Fibroblast of the aortic adventitia (primary cell): ENCODE measurements at places on chromosomes 13 and 19.

GRCh38 chr19:4639531-4640246, 373 bp downstream of the TNFAIP8L1 start:
- no peak for DNase-seq

DNA sequence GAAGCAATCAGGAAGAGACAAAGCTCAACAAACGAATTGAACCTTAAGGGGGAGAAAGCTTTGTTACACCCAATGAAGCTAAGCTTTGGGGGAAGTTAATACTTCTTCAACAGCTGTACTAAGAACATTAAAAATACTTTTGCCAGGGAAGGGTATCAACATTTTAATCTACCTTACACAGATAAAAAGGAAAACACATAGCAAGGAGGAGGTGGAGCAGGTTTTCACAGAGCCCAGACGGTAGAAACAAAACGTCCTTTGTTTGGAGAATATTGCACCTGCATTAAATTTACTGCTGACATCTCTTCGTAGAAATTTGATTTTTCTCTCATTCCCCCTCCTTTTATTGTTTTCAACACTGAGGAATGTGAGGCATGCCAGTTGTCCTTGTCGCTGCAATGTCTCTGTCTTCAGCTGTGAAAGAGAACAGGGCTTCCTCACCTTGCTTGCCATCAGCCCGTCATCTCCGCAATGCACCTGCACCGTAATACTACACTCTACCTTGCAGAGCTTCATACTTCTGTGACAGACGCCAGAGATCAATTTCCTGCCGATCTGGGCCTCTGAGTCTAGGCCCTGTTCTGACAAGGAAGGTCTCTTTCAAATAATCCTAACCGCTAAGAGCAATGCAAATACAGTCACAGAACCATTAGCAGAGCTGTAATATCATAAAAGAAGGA, 270.8 kb downstream of the SPRY2 start:
- DNase-seq: no peak

GRCh38 chr13:31209172-31209840, 9.5 kb downstream of the B3GLCT start:
- DNase-seq: peak; percentile 51

GRCh38 chr13:80408270-80408669, 67.3 kb upstream of the SPRY2 start:
- DNase-seq: no peak

GRCh38 chr19:33621065-33621785, 528 bp upstream of the CHST8 start:
- DNase-seq: no peak

DNA sequence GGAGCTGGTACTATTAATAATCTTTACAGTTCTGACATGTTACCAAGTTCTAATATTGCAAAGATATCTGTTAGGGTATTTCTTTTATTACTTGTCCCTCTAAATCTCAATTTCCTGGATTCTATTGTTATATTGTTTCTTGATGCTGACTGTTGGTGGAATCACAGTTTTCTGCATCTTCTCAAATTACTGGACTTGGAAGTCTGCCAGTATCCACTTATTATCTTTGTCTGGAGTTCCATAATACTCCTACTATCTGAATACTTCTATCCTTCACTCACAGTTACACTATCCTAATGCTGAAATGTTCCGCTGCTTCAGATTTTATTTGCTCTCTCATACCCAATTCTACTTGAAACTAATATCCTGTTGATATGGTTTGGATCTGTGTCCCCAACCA, 1985.7 kb upstream of the PRR20A start:
- DNase-seq: no peak

GRCh38 chr13:77820431-77821149, 98.0 kb downstream of the EDNRB start:
- no peak for DNase-seq

GRCh38 chr19:50486823-50487515, 10.3 kb upstream of the GARIN5A start:
- DNase-seq: peak; percentile 6

DNA sequence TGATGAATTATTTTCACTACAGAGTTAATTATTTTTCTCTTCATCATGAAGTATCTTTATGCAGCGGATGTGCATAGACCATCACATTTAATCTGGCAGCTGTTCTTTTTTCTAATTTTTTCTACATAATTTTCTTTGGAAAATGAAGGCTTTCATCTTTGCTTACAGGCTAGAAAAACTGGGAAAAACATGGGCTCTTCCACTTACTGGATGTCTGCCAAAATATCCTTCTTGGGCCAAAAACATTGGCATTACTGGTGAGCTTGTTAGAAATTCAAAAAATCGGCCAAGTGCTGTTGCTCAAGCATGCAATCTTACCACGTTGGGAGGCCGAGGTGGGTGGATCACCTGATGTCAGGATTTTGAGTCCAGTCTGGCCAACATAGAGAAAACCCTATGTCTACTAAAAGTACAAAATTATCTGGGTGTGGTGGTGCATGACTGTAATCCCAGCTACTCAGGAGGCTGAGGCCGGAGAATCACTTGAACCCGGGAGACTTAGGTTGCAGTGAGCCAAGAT, 176.8 kb downstream of the ZNF737 start:
- DNase-seq: no peak

DNA sequence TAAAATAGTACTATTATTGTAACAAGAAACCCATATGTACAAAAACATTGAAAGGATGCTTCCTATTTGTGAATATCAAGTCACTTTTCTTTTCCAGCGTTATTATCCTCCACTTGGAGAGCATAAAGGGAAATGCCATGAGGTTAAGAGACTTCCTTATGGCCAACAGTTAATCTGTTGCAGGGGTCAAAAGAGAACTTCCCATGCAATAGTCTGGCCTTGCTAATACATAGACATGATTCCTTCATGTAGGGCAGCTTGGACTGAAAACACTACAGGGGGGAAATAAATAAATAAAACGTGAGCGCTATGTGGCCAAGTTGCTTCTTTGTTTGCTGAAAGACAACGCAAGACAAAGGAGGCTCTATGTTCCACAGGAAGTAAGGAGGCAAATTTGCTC, 269.1 kb upstream of the EDNRB start:
- DNase-seq: no peak

GRCh38 chr13:50780201-50781015, 63.1 kb downstream of the DLEU7 start:
- DNase-seq: peak; percentile 19

GRCh38 chr19:13022859-13023636, 27.8 kb downstream of the NFIX start:
- peak; percentile 98 for DNase-seq

DNA sequence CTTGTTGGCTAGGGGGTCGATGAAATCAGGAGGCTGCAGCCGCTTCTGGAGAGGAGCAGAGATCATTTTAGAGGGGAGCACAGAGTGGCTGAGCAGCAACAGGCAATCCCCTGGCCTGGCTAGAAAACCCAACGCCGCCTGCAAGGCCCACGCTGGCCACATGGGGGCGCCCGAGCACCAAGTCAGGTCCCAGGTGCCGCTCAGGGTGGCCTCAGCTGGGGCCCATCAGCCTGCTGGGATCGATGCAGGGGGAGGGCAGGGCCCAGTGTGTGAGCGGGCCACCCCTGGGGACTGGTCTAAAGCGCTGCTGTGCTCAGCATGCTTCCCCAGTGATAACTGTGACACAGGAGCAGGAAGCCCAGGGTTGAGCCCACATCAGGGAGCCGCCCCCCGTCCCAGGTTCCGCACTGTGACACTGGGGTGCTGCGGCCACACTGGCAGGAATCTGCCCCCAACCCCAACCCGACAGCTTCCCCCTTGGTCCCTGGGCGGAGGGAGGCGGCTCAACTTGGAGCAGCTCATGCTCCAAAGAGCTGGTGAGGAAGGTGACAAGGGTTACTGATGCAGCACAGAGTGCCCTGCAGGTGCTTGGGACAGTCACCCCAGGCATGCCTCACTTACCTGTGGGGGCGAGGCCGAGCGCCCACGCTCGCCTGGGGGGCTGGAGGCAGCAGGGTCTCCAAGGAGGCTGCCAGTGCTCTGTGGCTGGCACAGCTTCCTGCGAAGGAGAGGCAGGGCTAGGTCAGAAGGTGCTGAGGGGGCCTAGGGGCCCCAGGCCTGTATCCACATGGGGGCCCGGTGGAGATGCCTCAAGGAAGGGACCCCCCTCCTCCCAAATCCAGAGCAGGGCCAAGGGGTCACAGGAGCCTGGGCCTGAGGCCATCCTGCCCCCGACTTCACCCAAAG, 13.3 kb upstream of the ISYNA1 start:
- DNase-seq: peak; percentile 74
